ENCODE measurements at places on chromosomes 16 and 17. TPM values are rescaled to one million over a fixed set of nuclear protein-coding genes. Genes with fewer than 3 reads are reported as not detected.
A peak's percentile ranks its signal among the peaks of the same experiment; 100 is the strongest.

The ORC6 gene
- total RNA-seq: 3.7 TPM

The DLX3 gene
- total RNA-seq: not detected

The WNK4 gene
- total RNA-seq: 0.74 TPM

The HP gene
- total RNA-seq: not detected

The MYOCD gene
- not detected for total RNA-seq

The SRCIN1 gene
- 0.06 TPM for total RNA-seq

The OSBPL7 gene
- 30.1 TPM for total RNA-seq

The TNRC6C gene
- total RNA-seq: 57.3 TPM

The KRT40 gene
- total RNA-seq: not detected

The NTN1 gene
- 0.08 TPM for total RNA-seq

The MEFV gene
- total RNA-seq: 0.60 TPM

DNA sequence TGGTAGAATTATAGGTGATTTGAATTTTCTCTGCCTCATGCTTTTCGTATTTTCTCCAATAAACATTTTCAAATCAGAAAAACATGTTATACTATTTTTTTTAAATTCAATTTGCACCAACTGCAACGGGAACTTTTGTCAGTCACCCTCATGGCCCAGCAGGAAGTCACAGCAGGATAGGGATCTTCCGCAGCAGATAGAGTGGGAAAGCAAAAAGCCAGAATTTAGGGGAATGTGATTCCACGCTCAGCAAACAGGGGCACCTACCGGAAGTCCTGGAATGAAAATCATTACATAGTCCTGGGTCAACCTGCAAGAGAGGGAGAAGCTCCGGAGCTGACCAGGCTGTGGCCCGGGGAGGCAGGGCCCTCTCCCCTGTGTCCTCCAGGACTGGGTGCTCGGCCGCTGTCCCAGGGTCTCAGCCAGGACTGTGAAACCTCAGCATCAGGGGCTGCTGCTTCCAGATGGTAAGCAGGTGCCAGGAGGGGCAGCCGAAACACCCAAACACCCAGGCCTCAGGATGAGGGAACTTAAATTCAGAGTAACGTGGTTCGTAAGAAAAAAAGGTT, 3.9 kb downstream of the SLC47A2 start:
- DNase-seq: no peak

GRCh38 chr17:48690655-48691054, 31.7 kb downstream of the PRAC1 start:
- no peak for DNase-seq

GRCh38 chr17:10067446-10068143, 130.8 kb downstream of the GAS7 start:
- no peak for DNase-seq

- DNase-seq: no peak
These were observed 6.3 kb downstream of the CHD3 start for GRCh38 chr17:7894866-7895265.

- no peak for DNase-seq
These were observed 2.0 kb downstream of the KLHL36 start for GRCh38 chr16:84650062-84650991.

DNA sequence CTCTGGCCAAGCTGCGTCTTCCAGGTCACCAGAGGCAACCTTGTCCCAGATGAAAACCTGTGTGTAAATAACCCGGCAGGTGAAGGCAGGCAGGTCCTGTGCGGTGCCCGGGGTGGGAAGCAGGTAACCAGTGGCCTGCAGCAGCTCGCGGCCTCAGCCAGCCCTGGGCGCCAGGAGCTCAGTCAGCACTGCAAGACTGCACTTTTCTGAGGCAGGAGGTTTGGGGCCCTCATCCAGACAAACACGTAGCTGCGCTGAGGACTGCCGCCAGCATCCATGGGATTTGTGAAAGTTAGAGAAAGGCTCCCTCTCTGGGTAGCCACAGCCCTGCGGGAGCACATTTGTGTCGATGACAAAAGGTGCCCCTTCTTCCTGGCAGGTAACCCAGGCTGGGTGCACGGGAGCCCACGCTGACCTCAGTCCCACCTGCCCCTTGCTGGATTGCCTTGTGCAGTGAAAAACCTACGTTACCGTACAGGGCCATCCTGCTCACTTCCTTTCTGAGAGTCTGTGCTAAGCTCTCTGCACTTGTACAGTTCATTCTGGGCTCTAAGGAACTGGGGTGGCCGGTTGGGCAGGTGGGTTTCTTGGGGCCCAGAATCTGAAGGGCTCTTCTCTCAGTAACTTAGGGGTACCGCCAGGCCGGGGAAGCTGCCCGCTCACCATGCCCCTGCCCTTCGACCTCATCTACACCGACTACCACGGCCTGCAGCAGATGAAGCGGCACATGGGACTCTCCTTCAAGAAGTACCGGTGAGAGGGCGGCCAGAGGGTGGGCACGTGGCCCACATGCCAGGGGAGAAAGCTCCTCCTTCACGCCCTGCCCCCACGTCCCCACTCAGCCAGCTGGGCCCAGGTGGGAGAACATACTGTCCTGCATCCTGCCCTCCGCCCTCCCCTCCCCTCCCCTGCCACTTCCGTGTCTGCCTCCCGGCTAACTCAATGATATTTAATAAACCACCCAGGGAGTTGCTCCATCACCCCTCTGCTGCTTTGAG, 56.4 kb downstream of the MGAT5B start:
- no peak for DNase-seq

DNA sequence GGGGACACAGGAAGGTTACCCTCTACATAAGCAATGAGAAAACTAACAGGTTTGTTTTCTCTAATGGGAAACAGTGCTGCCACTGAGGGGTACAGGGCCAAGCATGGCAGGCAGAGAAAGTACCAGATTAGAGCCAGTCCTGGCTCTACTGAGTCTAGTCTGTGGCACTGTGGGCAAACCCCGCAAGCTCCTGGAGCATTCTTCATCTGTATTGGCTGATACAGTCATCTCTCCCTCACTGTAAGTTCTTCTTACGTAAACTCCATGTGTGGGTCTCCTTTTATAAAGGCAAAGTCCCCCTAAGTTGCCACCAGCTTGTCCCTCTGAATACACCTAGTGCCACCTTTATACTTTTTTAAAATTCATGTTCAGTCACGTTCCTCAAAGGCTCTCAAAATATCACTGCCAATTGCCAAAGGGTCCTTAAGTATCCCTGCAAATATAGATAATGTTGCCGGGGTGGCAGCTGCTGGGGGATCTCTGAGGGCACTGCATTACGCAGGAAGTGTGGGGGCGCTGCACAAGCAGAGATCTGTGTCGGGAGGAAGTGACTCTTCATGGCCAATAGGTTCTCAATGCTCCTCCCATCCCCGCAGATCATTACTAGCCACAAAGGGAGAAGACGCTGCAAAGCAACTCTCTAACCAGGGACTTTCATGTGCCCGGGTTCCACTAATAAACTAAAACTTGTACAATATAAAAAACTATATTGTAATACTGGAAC, 18.8 kb downstream of the XPO6 start:
- peak; percentile 91 for DNase-seq

DNA sequence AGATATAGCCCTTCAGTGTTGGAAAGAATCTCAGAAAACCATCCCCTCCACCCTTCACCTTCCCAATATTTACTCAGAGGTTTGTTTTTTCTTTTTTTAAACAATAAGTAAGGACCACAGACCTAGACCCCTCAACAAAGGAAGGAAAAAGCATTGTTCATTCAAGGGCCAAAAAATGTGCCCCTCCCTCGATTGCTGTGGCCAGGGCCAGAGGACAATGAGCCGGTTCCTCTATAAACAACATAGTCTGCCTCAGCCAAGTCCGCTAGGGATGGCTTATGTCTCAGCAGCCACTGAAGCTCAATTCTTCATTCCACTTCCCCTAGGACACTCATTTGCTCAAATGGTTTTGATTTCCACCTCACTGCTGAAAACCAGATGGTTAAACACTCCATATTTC, 24.0 kb downstream of the TRIM16 start:
- no peak for DNase-seq

GRCh38 chr16:86778108-86778745, 199.9 kb downstream of the FOXL1 start:
- no peak for DNase-seq

GRCh38 chr16:56960681-56961281, 969 bp upstream of the CETP start:
- DNase-seq: no peak

- peak; percentile 55 for DNase-seq
These were observed 286.7 kb downstream of the SEC14L1 start for GRCh38 chr17:77427391-77427991.

DNA sequence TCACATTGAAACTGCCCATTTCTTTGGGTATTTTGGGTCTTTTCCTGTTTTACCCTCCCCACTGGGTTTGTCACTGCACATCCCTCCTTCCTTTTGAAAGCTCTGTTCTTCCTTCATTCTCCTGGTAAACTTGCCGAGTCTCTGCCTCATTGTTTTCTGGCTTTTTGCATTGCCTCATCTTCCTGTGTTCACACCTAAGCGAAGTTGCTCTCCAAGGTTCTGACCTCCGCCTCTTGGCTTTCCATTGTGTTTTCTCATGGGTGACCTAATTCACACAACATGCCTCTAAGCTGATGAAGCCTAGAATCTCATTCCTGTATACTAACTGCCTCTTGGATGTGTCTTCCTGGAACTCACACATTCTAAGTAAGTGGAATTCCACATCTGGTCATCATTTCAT, 1096.1 kb upstream of the EEF2KMT start:
- no peak for DNase-seq

- peak; percentile 18 for DNase-seq
These were observed at the start of gene FKBP10 for GRCh38 chr17:41812381-41813151. Gene FKBP10 (plus strand): TSS chr17:41813004. CDS start chr17:41813035, 31 bp downstream.

GRCh38 chr17:15886804-15887203, 58.1 kb upstream of the ADORA2B start:
- DNase-seq: no peak

- no peak for DNase-seq
These were observed 826 bp downstream of the LYZL6 start for GRCh38 chr17:35942588-35943186.

DNA sequence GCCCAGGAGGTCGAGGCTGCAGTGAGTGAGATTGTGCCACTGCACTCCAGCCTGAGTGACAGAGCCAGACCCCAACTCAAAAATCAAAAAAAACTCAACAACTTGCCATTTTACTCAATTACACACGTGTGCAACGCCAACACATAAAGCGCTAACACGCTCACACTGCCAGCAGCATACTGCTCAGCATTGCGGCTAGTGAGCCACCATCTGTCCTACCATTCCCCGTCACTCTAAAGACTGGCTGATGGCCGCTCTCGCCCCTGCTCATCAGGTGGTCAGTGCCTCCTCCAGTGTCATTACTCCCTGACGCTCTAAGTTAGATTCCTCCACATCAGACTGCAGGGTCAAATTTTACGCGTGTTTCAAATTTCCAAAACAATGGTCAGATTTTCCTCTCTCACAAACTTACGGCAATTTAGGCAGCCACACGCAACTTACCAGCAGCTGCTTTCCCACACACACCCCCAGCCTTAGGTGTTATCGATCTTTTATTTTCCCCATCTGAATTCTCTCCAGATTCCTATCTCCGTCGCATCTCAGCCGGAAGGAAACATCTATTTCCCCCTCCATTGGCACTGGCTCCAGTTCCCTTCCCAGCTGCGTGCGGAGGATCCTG, 240.8 kb downstream of the C16orf95 start:
- DNase-seq: no peak

GRCh38 chr16:10027553-10027952, 154.7 kb downstream of the GRIN2A start:
- DNase-seq: no peak

DNA sequence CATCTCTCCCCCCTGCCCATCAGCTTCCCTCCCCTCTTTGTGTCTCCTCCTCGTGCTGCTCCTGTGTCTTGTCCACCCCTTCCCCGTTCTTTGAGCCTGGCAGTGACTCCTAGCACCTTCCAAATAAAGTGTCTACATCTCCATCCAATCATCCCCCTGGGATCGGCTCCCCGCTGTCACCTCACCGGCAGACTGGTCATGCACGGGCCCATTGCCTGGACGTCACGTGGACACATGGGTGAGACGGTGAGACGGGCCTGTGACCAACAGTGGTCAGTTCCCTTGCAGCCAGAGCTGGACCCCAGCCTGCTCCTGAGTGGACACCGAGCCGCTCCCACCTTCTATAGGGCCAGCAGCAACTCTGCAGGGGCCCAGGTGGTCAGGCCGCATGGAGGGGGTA, 46.4 kb downstream of the COTL1 start:
- DNase-seq: no peak

GRCh38 chr16:58656899-58657298, 27.3 kb upstream of the CNOT1 start:
- no peak for DNase-seq

GRCh38 chr17:64780096-64781013, 118.2 kb upstream of the SMURF2 start:
- DNase-seq: peak; percentile 54

DNA sequence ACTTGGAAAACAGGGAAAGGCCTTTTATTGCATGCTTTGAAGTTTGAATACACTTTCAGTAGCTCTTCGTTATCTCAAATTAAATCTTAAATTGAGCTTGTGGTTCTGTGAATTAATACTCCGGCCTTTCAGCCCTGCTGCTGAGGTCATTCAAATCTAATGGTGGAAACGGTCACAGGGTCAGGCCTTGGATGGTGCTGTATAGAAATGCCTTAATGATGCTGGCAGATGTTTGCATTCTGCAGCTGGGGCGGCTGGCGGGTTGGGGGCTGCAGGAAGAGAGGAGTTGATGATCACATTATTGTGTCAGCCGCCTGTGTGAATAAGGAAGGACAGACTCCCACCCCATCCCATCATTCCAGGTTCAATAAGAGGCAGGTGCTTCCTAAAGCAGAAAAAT, 723.6 kb downstream of the WWOX start:
- no peak for DNase-seq

DNA sequence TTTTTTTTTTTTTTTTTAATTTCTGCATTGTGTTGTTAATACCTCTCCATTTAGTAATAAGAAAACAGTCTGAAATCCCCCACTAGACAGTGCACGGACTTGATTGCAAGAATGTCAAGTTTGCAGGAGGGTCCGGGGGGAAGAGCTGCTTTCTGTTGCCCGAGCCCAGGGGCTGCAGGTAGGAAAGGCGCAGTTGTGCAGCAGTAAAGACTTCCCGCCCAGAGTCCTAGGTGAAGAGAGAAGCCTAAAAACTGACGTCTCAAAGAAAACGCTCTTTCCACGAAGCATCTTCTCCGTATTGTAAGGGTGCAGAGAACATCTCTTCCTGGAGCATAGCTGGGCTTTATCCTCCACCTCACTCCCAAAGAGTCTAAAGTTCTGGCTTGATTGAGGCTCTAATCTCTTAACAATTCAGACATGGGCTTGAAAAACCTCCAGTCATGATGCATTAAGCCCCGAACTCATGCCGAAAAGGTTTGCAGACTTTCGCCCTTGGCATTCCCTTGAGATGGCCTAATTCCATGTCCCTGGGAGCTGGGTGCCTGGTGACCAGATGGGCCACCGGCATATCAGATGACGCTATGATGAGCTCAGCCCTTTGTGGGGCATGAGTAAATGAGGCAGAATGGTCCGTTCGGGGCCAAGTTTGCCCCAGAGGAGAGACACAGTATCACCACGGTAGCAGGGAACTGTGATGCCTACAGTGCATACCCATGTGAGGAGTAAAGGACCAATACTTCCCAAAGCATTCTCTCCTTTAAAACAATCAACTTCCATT, 436.2 kb upstream of the ZFHX3 start:
- no peak for DNase-seq

- no peak for DNase-seq
These were observed 8.8 kb downstream of the PRSS22 start for GRCh38 chr16:2848933-2849725.

GRCh38 chr17:66777689-66778225, 57.2 kb upstream of the CACNG5 start:
- DNase-seq: no peak
